NB4 (cell line): ENCODE measurements at places on chromosomes 1 and 21.

DNA sequence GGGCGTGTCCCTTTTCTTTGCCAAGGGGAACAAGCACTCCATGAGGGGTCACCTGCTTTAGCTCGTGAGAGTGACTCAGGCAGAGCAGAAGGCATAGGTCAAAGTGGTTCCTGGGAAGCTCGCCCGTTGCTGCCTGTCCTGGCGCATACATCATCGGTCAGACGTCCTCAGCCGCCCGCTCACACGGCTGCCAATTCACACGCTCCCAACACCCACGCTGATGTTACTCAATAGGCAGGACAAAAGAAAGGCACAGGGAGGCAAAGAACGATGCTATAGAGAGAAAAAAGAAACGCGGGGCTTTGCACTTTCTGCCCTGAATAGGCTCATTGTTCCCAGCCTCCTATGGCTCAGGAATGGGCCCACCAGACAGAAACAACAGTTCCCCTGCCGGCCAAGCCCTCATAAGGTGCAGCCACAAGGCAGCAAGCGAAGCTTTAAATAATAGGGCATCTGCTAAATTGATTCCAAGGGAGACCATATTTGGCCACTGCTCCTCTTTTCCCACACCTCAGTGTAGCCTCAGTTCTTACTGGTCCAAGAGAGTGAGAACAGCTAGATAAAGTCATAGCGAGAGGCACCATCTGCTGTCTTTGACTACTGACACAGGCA is 38.7 kb downstream of the VTCN1 start:
- DNase-seq = no peak

DNA sequence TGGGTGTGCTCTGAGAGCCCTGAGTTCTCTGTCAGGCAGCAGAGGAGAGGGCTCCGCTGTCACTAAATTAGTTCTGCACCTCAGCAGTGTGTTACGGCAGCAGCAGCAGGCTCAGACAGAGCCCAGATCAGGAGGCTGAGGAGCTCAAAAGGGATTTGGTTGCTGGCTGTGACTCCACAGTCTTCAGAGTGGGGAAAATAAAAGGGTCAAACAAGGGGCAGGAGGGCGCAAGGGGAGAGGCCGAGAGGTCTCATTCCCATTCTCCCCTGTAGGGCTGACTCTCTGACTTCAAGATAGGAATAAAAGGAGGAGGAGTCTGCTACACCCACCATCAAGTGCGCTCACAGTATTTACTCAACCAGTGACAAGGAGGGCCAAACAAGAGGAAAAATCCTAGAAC is 9.2 kb upstream of the SLC45A3 start:
- no peak for DNase-seq

GRCh38 chr1:159936273-159936904 is 9.0 kb downstream of the IGSF9 start:
- DNase-seq = peak; percentile 71

DNA sequence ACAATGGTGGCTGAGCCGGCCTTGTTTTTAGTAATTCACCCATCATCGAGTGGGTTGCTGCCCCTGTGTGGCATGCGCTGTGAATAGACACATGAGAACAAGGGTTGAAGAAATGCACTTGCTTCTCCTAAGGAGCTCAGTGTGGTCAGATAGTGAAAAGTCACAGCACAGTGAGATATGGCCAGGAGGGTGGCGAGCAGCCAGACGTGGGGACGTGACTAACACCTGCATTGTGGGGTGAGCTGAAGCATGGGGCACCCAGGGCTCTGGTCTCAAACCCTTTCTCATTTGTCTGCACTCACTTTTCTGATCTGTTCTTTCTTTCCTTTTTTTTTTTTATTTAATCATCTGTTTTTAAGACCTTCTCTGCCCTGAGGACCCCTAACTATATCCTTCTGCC is 13.5 kb downstream of the MTARC1 start:
- DNase-seq = no peak

- DNase-seq = no peak
Observed at GRCh38 chr1:27571439-27572018, 32.4 kb downstream of the AHDC1 start.

DNA sequence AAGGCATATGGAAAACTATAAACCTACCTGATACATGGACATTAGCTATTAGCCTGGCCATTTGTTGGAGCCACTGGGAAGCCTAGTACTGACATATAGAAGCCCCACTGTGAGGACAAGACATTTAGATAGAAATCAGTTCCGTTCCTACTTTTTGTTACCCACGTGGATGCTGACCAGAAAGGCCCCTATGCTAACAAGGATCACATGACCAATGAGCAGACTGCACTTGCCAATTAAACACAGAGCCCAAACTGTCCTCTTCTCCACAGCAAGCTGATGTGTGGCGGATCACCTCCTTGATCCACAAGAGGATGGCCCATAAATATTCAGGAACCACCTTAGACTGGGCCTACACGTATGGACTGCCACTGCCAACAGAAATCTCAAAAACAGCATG is 11.2 kb upstream of the OR6K3 start:
- no peak for DNase-seq

- no peak for DNase-seq
Observed at GRCh38 chr1:151065089-151065645, 5.0 kb downstream of the MLLT11 start.

GRCh38 chr21:45611939-45612664 is 31.4 kb upstream of the PCBP3 start:
- DNase-seq = no peak

GRCh38 chr1:199646761-199647160 is 380.7 kb upstream of the NR5A2 start:
- no peak for DNase-seq
